Sigmoid colon (tissue), 7 donors: ENCODE measurements at places on chromosomes 7 and 10.

- DNase-seq, result no peak
These were observed 1.5 kb upstream of the MYL10 start for GRCh38 chr7:101630591-101630990.

- no peak for DNase-seq
These were observed 7.4 kb upstream of the CUL2 start for GRCh38 chr10:35097510-35097909.

- peak; percentile 80 for DNase-seq
These were observed 26.1 kb downstream of the IL15RA start for GRCh38 chr10:5951167-5951711.

DNA sequence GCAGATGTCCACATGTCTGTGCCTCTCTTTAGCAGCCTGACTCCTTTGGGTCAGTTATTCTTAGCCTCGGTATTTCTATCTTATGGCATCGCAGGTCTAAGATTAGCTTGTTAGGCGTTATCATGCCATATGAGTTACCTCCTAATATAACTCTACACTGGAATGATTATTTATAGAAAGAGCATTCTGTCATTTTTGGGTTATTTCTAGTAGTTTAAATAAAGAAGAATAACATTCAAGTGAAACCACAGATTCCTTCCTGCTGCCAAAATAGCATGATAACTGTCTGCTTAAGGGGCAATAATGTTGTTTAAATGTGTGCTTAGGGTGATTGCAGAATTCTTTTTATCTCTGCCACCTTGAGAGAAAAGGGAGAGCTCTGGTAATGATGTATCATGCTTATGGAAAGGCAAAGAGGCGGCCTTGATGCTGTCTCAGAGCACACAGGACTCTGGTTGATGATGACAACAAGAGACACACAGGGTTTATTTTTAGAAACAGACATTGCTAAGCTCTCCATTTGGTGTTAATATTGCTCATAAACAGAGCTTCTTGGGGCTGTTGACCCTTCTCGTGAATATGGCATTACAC, 10.4 kb downstream of the HDAC9 start:
- no peak for DNase-seq

- no peak for DNase-seq
These were observed 16.5 kb upstream of the PLAU start for GRCh38 chr10:73894245-73894971.

DNA sequence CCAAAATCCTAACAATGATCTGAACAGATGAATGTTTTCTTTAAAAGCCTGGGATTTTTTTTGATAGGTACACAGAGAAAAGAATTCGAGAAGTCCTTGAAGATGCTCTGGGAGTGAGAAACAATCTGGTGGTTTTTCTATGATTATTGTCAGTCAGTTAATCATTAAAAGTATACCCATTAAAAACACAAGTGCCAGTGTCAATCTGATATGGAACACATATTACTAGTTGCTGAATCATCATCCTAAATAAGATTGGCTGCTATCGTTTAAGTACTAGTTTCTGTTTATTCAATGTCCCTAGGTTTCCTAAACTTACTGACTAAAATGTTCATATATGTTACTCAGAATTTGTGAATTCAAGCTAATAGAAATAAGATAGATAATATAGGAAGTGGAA, 16.1 kb downstream of the COL28A1 start:
- DNase-seq, result no peak

DNA sequence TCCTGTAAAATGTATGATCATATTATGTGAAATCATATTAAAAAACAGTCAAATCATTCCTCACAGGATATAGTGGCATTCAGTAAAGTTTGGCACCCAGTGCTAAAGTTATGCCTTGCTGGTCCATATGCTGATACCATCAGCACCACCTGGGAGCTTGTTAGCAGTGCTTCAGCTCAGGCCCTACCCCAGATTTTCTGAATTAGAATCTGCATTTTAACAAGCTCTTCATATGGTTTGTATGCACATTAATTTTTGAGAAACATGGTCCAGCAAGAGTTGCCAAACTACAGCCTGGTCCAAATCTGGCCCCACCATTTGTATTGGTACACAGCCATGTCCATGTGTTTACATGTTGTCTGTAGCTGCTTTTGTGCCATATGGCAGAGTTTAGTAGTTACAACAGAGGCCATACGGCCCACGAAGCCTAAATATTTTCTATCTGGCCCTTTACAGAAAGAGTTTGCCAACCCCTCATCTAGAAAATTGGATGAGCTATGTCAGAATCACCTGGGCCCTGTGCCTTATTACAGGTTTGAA, 30.1 kb downstream of the RAB18 start:
- no peak for DNase-seq

GRCh38 chr7:42628054-42628453, 283.8 kb downstream of the C7orf25 start:
- DNase-seq, result no peak

DNA sequence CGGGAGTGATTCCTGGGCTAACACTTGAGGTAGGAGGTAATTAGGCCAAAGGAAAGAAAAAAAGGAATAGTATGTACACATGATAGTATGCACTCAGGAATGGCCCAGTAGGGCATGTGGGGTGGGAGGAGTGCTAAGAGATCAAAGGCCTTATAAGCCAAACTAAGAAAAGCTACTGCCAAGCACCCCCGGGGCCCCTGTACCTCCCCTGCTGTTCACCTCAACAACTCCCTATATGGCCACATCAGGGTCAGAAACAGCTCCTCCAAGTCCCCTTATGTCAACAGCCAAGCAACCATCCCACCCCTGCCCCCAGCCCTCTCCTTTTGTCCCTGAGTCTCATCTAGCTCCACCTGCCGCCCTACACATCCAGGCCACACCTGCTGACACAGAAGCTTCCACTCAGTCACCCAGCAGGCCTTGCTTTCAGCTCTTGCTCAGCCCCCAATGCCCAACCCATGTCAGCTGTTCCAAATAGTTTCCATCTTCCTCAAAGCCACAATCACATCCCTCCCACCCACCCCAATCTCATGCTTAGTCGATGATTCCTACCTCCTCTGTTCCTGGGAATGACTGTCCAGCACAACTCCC, 80.2 kb downstream of the SORBS1 start:
- no peak for DNase-seq

DNA sequence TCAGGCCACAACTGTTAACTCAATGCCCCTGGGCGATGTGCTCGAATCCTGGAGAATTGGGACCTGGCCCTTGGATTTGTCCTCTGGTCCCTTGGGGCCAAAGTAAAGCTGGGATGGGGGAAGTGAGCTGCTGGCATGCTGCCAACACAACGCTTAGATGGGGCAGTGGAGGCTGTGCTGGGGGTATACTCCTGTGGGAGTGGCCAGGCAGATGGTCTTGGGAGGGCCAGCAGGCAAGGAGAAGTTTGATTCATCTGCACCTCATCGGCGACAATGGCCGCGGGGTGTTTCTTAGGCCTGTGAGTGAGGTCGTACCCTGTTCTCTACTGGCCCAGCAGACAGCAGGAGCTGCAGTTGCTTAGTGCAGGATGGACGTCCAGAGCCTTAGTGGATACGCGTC, 139.0 kb upstream of the MTPN start:
- no peak for DNase-seq

GRCh38 chr7:107345898-107346297, 124.0 kb upstream of the GPR22 start:
- DNase-seq, result no peak

DNA sequence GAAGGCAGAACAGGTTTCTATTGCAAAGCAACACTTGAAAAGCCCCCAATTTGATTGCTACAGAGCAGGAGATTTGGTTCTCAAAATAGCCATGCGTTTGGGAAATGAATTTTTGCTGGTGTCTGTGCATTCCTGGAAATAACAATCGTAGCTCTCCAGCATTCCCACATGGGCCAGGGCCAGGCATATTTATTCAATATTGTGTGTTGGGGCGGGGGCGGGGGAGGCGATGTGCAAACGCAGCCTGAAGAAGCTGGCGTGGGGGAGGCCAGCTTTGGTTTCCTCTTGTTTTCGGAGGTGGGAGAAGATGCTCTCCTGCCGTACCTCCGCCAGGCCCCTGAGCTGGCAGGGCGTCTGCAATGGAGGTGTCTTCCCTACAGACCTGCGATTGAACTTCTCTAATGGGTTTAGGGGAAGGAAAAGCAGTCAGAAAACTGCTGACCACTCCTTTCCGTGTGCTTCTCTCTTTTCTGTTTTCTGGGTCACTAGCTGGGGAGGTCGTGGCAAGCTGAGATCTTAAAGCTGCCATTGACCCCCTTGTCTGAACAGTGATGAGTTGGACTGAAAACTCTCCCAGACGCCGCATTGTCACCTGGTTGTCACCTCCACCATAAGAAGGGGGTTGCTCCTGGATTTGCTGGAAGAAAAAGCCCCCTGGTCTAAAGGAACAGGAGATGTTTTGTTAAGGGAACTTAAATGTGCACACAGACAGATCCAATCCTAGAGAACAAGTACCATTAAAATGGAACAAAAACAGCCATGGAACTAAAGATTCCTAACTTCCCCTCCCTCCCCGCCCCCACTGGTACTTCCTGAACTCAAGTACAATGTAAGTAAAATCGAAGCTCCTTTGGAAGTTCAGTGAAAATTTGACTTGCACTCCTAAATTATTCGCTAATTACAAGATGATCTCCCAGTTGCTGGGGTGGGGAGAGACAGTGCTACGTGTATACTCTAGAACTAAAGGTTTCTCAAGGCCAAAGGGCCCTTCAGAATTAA, 56.4 kb upstream of the HABP2 start:
- DNase-seq, result no peak

DNA sequence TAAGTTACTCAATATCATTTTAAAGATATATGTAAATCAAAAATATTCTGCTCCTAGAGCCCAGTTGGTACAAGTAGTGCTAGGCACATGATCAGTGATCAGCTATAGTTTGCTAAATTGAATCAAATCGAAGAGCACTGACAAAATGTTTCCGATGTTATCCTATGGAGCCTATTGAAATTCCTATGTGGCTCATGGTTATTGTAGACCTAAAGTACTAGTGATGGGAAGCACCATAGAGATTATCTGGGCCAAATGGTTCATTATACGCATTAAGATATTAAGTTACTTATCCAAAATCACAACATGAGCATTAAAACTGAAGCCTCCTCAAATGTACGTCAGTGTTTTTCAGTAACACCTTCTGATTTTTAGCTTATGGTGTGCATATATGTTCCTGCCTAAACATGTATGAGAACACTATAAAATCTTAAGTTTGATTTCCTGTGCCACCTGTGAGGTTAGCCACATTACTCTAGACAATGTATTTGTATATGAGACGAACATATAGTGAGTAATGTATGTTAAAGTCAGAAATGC, 103.2 kb downstream of the IQUB start:
- DNase-seq, result no peak

DNA sequence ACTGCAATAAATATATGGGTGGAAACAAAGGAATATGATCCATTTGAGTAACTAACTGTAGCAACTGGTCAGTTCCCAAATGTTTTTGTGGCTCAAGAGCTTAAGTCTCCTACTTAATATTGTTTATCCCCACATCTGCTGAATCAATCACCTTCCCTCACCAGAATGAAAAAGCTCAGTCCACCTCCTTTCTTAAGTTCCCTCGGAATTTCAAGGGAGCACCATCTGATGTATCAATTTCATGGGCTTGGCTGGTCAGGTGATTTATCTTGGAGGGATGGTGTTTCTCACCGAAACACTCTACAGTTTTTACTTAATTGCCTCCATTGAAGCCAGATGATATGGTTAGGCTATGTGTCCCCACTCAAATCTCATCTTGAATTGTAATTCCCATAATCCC, 176.6 kb downstream of the SEMA3E start:
- DNase-seq, result no peak

DNA sequence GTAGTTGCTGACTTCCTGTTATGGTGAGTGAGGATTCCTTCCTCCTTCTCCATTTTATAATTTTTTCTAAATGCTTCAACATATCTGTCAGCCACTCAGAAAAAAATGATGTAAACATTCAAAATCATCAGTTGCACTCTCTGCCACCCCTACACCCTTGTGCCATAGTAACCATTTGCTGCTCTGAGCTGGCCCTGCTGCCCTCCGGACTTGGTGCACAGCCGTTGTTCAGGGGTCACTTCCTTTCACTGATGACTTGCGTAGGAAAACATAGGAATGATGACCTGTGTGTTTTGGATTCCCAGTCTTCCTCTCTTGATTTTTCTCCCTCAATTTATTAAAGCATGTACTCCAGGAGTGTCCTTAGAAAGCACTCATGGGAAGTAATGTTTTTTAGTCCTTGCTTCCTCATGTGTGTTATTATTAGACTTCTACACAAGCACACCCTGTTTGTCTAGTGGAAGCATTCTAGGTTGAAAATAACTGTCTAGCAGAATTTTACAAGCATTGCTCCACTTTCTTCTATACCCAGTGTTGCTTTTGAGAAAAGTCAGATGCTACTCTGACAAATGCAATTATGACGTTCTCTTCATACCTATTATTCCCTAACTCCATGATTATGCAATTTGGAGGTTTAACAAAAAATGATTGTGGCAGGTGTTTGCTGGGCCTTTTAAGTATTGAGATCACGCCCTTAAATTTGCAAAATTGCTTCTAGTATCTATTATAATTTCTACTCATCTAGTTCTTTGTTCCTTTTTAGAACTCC, 62.6 kb upstream of the MTPN start:
- no peak for DNase-seq

DNA sequence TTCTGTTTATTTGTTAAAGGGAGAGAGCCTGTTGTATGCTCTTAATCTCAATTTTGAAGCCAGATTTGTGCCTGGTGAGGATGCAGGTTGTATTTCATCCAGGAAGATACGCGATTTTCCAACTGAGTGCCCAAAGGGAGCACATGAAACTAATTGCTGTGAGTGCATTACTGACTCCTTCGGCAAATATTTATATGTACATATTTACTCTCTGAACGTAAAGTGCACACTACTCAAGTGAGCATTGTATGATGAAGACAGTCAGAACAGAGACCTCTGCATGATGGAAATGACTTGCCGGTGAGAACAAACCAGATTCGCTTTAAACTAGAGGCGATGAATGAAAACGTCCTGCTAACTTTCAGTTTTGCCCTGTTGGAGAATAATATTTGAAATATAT, 130.1 kb downstream of the MALRD1 start:
- no peak for DNase-seq

GRCh38 chr10:47077386-47077785, 166.2 kb downstream of the PTPN20 start:
- no peak for DNase-seq

- DNase-seq, result no peak
These were observed 602.1 kb upstream of the FOXK1 start for GRCh38 chr7:4079956-4080355.

- DNase-seq, result no peak
These were observed 100.5 kb upstream of the TCF7L2 start for GRCh38 chr10:112849546-112849945.

- DNase-seq, result no peak
These were observed 215.9 kb downstream of the RAB11FIP2 start for GRCh38 chr10:117830787-117831212.
